ENCODE measurements at places on chromosomes 3 and 15. TPM values are rescaled to one million over a fixed set of nuclear protein-coding genes. Genes with fewer than 3 reads are reported as not detected.

The NEIL1 gene
- total RNA-seq = 3.2 TPM

The DUOX1 gene
- not detected for total RNA-seq

The WDR93 gene
- 0.64 TPM for total RNA-seq

The GJD2 gene
- not detected for total RNA-seq

The ACTC1 gene
- total RNA-seq = 0.27 TPM

Measured in A549 treated with ZK216348 at 1 μM for 4 hours (cell line).